Neural progenitor cell (in vitro differentiated cells): ENCODE measurements at places on chromosomes 4 and X. TPM values are rescaled to one million over a fixed set of nuclear protein-coding genes. Genes with fewer than 3 reads are reported as not detected.

DNA sequence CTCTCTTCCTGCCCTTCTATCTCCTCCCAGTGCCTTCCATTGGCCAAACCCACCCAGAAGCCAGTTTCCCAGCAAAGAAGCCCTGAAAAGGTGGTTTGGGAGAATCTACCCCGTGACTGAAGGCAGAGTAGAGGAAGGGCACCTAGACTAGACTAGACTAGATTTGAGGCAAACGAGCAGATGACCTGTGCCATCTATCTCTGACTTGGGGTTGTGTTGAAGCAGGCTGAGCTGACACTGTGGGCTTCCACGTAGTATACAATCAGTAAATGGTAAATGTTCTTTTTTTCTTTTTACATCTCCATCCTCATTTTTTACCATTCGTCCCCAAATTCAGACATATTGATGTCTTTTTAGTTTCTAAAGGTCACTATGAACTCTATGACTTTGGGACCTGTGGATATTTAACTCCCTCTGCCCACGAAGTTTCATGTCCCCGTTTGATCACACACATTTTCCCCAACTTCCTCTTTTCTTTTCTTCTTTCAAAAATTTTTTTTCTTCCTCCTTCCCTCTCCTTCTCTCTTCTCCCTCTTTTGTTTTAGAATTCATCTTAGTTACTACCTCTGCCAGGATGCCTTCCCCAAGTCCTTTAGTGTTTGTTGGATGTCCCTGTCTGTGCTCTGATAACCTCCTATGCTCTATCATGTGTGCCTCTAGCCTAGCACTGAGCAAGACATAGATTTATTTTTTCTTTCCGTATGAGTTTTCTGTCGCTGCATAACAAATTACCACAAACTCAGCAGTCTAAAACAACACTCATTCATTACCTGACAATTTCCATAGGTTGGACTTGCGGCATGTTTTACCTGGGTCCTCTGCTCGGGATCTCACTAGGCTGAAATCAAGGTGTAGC, 6.2 kb upstream of the AFF1 start:
- no peak for DNase-seq

GRCh38 chr4:25549413-25549812, 106.2 kb upstream of the SLC34A2 start:
- DNase-seq: no peak

- DNase-seq: no peak
These were observed 89.5 kb upstream of the CITED1 start for GRCh38 chrX:72395237-72395636.

DNA sequence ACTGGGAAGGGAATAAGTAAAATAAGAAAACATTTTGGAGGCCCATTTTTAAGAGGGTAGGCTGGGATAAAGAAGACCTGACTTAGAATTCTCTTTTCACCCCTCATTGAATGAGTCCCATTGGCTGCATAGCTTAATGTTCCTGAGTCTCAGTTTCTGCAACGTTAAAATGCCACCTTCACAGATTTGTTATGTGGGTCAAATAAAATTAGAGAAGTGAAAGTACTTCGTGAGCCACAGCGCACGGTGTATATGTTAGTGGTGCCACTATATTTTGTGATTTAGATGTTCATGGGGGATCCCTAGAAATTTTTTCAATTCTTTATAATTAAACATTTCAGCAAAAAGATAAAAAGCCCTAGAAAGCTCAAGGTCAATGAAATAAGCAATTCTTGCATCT, 109.2 kb upstream of the HS3ST1 start:
- DNase-seq: no peak

Gene CORIN
- total RNA-seq: 0.12 TPM in 1 of 2 replicates, not detected in the other
